CD4-positive, alpha-beta T cell treated with Interleukin-15 for 1 hour (primary cell): ENCODE measurements at places on chromosomes 16 and 17.

DNA sequence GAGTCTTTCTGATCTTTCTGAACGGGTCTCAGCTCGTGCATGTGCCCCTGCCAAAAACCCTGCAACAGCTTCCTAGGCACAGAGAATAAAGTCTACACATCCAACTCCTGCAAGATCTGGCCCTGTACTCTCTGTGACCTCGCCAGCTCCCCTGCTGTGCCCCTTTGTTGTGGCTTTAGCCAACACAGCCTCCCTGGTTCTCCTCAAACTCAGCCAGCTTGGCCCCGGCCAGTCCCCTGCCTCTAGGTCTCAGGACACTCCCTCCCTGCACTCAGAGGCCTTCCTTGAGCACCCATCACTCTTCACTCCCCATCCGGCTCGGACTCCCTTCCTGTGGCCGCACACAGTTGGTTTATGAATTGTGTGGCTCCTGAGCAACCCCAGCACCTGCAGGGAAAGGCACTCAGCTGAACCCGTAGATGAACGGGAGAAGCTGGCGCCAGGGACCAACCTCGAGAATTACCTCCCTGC lies 1.4 kb downstream of the CEP131 start:
- DNase-seq = no peak

GRCh38 chr17:17793378-17794214 lies 43.2 kb downstream of the SREBF1 start:
- DNase-seq = no peak

- no peak for DNase-seq
Measured at GRCh38 chr16:28208824-28209223, 2.9 kb downstream of the XPO6 start.

DNA sequence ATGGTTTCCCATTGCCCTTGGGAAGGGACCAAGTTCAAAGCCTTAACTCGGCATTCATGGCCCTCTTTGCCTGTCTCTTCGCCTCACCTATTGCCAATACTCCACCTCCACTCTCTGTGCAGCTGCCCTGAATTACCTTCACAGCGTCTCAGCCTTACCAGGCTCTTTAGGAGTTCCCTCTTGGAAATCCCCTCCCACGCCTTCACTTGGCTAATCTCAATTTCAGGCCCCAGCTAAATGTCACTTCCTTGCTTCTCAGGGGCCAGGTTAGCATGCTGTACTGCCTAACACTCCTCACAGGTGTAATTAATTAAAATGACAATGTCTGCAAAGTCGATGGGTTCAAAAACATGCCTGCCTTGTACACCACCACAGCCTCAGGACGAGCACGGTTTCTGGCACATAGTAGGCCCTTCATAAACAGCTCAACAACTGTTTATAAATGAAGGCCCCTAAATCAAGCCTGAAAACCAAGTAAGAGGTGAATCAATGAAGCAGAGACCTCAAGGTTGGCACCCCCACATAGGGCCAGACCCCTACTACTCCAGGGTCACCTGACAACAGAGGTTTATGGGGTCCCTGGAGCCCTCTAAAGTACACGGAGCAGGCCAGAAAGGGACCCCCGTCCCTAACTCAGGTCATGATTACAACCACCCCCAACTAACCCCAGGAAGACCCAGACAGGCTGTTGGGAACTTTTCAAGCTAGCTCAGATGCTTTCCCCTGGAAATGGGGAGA lies 11.2 kb upstream of the EEF2K start:
- peak; percentile 56 for DNase-seq

- peak; percentile 72 for DNase-seq
Measured at GRCh38 chr17:57662644-57663308, 82.3 kb downstream of the CCDC182 start.
